ENCODE measurements at places on chromosomes 16 and 17.

DNA sequence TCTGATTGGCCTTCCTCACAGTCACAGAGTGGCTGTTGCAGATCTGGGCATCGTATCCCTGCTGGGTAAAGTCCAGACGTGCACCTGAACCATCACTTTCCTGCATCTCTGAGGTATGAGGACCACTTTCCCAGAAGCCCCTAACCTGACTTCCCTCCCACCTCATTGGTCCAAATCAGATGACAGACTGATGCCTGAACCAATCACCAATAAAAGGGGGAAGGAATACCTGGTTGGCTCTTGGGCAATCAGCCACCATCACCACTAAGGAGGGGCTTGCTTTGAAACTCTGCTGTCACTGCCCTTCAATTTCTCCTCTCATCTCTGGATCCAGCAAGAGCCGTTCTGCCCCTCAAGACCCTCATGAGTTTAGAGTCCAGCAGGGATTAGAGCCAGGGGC, 13.6 kb upstream of the WFDC1 start:
- DNase-seq = no peak

GRCh38 chr16:12099451-12100123, 123.1 kb downstream of the SNX29 start:
- DNase-seq = no peak

DNA sequence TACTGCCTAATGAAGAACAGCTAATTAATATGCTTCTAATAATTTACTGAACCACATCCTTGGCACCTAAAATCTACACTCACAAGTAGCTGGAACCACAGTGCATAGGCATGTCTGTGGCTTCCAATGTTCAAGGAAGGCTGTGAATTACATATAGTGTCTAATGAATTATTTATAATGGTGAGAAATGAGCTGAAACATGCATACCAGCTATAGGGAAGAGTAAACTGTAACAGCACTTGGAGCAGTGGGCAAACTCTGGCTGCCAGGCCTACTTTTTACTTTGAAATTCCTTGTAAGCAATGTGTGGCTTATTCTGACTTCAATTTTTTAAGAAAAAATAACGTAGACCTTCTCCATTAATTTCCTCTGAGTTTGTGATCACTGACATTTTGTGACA, 953.2 kb upstream of the CDH8 start:
- no peak for DNase-seq

DNA sequence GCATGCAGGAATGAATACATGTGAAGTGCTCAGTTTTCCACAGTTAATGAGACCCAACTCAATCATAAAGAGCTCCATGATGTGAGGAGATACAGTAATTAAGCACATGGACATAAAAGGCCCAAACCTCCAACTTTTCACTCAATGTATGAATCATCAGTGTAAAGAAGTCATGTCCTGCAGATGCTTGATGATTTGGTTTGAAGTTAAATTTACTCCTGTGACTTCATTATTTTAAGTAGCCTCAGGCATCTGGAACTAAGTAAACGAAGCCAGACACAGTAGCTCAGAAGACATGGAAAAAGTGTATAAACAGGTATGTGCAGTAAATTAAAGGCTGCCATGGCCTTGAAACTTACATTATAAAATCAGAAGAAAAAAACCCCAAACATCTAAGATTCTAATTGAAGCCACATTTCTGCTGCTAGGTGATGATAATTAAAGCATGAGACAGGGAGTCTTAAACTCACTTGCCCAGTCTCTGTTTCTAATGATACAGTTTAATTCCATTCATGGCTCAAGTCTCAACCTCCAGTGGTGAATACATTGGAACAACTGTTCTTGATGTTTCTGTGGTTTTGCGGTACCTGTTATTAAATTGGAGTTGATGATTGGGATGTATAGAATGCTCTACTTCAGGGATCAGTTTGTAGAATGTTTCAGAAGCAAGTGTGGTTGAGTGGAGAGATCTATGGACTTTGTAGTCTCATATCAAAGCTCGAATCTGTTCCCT, 28.9 kb upstream of the CCL2 start:
- DNase-seq = no peak

DNA sequence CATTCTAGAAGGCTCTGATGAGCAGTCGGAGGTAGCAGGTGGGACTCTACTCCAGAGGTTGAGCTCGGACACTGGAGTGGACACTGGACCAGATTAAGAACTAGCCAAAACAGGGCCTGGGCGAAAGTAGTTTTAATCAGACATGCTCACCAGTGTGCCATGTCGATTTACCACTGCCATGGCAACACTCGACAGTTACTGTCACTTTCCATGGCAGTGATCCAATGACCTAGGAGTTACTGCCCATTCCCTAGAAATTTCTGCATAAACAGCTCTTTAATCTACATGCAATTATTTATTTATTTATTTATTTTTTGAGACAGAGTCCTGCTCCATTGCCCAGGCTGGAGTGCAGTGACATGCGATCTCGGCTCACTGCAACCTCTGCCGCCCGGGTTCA, 7.2 kb upstream of the METTL9 start:
- no peak for DNase-seq

DNA sequence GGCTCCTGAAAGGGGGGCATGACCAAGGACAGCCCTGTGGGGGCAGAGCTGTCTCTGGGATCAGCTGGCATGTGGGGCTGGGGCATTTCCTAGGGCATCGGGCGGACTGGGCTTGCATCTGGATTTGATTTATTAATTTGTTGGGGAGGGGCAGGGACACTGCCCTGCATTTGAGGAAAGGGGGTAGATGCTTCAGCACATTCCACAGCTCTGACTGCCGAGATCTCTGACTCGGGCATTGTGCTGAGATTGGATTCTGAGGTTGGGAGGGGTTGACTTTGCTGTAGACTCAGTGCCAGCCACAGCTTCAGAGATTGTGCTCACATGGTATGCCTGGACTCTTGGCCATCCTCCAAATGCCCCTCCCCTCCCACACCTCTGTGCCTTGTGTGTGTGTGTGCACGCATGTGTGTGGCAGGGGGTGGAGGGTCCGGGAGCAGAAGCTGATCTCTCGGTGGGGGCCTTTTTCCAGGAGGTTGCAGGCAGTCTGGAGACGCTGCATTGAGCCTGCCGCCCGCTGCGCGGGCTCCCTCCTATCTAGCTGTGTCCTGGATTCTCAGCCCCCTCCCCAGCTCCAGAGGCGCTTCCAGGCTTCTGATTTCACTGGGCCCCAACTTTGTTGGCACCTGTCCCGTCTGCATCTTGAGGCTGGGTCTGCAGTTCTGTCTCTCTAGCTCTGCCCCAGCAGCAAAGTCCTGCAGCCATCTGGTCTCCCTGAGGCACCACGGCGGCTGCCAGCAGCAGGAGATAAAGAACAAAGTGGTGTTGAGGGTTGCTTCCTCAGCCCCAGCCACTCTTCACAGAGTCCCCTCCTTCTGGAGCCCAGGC, 14.9 kb downstream of the IGFBP4 start:
- DNase-seq = no peak

DNA sequence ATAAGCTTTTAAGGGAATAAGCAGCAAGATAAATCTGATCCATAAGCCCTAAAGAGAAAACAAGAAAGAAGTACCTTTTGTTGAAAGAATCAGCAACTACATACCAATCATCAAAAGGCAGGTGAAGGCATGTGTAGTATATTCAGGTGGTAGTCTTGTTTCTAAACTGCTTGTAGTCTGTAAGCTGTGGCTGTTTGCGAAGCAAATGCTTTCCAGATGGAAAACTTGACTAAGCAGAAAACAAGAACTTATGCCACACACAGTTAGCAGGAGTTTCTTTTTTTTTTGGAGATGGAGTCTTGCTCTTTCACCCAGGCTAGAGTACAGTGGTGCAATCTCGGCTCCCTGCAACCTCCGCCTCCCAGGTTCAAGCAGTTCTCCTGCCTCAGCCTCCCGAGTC, 5.7 kb downstream of the CBX1 start:
- no peak for DNase-seq

DNA sequence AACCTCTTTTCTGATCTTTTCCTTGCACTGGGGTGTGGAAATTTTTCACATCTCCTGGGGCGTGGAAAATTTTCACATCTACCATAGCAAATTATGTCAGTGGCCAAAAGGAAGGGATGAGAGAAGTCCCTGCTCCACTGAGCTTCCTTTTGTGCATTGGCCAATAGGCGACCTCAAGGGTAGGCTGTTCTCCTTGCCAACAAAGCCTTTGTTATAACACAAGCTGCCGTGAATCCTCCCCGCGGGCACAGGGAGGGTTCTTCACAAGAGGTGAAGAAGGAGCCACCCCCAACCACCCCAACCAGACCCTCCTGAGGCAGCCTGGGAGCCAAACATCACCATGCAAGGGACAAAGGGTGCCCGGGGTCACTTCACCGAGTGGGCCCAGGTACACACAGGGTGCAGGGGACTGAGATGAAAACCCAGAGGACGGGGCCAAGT, 6.5 kb downstream of the SLC5A11 start:
- DNase-seq = no peak

DNA sequence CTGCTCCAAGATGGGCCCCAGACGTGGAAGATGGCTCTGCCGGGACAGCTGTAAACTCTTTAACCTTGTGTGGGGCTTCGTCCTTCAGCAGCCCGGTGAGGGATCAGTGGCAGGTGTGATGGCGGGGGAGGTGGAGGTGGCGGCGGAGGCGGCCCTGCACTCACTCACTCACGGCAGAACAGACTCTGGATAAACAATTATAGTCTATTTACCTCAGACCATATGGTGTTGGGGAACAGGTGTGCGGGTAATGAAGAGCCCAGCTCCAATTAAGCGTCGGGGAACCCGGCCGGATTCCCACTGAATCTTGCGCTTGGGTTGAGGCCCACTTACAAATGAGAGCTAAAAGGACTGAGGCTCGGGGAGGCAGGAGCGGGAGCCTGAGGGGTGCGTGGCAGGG, 104.3 kb upstream of the SDK2 start:
- DNase-seq = no peak

GRCh38 chr17:79923974-79924638, 84.9 kb upstream of the CBX4 start:
- no peak for DNase-seq

DNA sequence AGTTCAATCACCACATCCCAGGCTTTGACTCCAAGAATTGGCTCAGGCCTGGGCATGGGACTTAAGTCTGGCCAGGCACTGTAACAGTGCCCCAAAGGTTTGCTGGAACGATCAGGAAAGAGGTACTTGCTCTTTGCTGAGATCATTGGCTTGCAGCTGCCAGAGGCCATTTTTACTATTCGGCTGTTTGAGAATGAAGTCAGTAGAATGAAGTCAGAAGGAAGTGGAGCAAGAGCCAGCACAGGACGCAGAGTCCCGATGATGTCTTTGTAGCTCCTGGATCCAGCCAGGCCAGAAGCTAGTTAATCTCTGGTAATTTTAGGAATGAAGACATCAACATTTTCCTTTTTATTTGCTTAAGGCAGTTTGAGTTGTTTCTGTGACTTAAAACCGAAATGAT, 195.5 kb downstream of the RAB11FIP4 start:
- DNase-seq = no peak

- DNase-seq = no peak
These were observed 26.9 kb downstream of the TNS4 start for GRCh38 chr17:40474419-40475002.

- no peak for DNase-seq
These were observed 28.2 kb downstream of the HELZ start for GRCh38 chr17:67216578-67217320.

- no peak for DNase-seq
These were observed 6.6 kb downstream of the NOTUM start for GRCh38 chr17:81954131-81955057.

DNA sequence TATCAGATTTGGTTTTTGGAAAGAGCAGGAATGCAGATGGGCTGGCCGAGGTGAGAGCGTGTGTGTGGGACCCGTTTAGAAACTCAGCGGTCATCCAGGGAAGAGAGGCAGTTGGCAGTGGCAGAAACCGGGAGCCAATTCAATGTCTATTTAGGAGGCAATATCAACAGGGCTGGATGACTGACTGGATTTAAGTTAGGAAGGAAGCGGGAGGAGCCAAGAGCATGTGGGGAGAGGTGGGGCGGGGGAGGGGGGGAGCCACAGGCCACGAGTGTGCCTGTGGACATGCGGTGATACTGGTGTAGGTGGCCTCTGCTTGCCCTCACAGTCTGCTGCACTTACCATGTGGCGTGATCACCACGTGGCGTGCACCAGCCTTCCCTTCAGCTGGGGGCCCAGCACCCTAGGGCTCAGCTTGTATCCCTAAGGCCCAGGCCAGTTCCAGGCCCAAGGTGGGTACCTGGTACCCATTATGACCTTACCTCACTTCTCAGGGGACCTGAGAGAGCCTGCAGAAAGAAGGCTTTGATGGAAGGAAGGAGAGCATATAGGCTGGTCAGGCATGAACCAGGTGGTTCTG, 10.8 kb upstream of the TPPP3 start:
- DNase-seq = no peak

- no peak for DNase-seq
These were observed 254.6 kb downstream of the MRTFB start for GRCh38 chr16:14325502-14326401.

GRCh38 chr16:70574595-70575271, 51.1 kb downstream of the SF3B3 start:
- no peak for DNase-seq

GRCh38 chr17:71803656-71804284, 317.1 kb upstream of the SOX9 start:
- no peak for DNase-seq

DNA sequence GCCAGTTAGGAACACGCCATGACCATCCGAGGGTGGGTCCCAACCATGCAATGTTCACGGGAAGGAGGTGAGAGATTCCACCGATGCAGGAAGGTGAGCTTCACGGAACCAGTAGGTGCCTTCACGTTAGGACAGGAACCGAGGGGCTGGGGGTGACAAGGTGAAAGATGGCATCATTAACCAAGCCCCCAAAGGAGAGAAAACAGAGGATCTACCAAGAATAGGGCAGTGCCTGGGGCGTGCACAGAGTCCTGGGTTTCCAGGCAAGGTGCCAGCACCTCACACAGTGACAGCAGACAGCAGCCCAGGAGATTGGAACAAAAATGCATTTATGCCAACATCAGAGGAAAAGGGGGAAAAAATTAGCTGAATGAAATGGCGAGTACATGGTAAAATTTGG, 137.9 kb downstream of the GSG1L start:
- no peak for DNase-seq

DNA sequence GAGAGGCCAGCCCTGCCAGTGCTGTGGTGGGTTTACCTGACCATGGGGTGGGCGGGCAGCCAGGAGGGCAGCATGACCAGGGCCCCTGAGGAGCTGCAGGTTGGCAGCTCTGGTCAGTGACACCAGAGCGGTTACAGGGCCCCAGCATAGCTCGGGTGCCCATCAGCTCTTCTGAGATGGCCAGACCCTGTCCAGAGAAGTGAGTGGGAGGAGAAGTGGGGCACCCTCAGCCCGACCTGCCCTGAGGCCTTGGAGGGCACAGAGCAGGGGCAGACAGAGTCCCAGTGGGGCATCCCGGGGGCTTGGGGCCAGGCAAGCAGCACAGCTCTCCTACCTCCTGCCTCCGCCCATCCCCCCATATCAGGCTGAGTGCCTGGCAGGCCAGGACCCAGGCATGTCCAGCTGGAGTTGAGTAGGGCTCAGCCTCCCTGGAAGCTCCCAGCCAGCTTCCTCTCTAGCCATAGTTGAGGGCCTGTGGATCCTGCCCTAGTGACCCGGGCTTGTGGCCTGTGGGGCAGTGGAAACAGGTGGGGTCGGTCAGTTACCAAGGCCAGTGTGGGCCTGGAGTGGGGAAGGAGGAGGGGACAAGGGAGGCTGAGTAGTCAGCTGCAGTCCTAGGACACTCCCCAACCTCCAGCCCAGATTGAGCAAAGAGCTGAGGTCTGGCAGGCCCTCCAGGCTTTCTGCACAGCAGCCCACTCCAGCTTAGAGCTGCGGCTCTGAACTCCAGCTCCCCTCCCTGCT, 83.5 kb downstream of the AMFR start:
- DNase-seq = no peak

GRCh38 chr16:75263291-75263962, 12.0 kb upstream of the BCAR1 start:
- DNase-seq = no peak

- no peak for DNase-seq
These were observed at the start of gene PLSCR3 for GRCh38 chr17:7394452-7395191. TSS of gene PLSCR3 (minus strand) at chr17:7394525. CDS start at chr17:7394110, 415 bp downstream.

Data from cerebellar nuclear complex (tissue), 1 donor.